ENCODE measurements at places on chromosomes 6 and 20.
A peak's percentile ranks its signal among the peaks of the same experiment; 100 is the strongest.

- no peak for DNase-seq
These were observed 7.2 kb downstream of the BHLHE23 start for GRCh38 chr20:62999580-62999979.

DNA sequence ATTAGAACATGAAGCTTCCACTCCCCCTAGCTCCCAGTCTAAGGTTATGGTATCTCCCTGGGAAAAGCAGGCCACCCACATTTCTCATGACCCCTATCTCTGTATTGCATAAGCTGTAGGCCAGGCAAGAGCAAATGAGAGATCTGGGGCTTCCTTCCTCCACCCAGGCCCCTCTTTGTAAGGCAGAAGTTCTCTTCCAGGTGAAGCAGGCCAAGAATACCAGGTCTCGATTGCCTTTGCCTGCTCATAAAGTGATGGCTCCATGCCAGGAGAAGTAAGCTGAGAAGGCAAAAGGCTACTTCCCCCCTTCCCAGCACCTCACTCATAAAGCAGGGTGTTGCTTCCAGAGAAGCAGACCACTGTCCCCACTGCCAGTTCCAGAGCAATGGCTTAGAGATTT is 144.1 kb upstream of the KCNK16 start:
- DNase-seq: no peak

DNA sequence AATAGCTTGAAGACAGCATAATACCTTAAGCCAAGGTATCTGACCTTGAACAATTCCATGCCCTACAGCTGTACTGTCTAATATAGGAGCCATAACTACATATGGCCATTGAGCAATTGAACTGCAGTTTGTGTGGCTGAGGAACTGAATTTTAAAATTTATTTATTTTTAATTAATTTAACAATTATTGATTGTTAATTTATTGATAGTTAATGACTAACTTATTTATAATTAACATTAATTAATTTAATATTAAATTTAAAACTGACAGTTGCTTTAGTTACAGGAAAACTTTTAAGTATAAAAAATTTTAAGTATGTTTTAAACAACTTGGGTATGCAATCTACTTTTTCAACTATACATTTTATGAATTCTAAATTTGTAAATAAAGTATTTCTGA is 12.3 kb upstream of the MYB start:
- no peak for DNase-seq

- DNase-seq: peak; percentile 37
These were observed 97.2 kb upstream of the HDAC2 start for GRCh38 chr6:114068116-114068515.

- peak; percentile 66 for DNase-seq
These were observed 75.4 kb upstream of the TMEM244 start for GRCh38 chr6:129936329-129937165.

- no peak for DNase-seq
These were observed 28.5 kb downstream of the STK35 start for GRCh38 chr20:2130062-2130591.

GRCh38 chr6:26439151-26440125 is 866 bp upstream of the BTN3A3 start:
- DNase-seq: no peak

DNA sequence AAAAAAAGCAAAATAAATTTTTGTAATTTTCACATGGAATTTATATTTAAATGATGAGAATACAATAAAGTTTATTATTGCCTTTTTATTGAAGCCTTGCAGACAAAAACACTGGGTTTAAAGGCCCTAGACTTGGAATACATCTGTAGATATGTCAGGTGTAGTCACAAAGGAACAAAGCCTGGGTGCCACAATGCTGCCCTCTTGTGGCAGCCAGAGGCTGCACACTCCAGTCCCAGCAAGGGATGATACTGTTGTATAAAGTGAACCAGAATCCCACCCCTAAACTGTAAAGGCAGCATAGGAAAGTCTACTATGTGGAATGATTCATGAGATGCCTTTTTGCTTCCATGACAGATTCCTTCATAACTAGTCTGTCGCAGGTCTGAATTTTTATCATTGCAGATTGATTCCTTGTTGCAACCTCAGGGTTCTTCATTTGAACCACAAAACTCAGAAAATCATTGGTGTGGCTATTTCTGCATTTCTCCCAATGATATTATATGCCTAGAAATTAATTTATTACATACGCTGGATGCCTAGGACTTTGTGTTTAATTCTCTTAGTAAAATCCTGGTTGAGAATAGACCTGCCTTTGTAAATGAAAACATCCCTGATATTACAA is 37.0 kb downstream of the MAK start:
- DNase-seq: peak; percentile 45

DNA sequence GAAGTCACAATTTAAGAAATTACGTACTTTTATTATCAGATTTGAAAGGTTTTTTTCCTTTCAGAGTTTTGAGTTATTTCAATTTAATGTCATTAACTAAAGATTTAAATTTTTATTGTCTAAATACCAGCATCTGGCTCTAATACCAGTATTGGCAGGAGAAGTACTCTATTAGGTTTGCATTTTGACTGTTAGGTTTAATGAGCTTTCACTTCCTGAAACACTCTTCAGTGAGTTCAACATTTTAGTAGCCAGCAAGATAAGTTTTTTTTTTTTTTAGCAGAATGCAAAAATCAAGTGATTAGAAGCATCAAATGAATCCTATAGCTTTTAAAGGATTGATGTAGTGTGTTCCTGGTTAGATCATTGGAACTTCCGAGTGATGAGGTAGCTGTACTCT is 34.0 kb upstream of the SCGN start:
- DNase-seq: no peak

DNA sequence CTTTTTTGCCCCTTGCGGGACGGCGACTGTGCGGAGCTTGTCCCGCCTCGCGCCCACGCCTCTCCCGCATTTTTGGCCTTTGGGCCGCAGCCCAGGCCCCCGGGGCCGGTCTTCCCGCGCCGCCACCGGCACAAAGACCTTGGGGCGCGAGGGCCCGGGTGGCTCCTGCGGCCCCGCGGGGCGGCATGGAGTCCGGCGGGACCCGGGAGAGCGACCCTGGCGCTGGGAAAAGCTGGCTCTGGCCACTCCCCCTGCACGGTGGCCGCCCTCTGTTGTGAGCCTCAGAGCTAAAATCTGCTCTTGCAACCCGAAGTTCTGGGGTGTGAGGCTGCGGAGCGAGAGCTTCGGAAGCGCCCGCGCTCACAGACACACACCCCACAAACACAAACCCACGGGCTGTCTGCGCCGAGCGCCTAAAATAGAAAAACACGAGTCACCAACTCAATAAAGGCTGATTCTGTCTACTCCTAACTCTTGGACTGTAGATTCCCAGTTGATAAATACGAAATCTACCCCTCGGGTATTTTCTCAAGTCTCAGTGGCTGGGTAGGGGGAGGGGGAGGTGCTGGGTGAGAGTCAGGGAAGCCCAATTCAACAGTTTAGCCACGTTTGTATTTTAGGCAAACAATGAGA is 496 bp upstream of the BEND3 start:
- DNase-seq: peak; percentile 22

- DNase-seq: peak; percentile 64
These were observed 23.0 kb upstream of the CD24 start for GRCh38 chr6:106997392-106998158.

DNA sequence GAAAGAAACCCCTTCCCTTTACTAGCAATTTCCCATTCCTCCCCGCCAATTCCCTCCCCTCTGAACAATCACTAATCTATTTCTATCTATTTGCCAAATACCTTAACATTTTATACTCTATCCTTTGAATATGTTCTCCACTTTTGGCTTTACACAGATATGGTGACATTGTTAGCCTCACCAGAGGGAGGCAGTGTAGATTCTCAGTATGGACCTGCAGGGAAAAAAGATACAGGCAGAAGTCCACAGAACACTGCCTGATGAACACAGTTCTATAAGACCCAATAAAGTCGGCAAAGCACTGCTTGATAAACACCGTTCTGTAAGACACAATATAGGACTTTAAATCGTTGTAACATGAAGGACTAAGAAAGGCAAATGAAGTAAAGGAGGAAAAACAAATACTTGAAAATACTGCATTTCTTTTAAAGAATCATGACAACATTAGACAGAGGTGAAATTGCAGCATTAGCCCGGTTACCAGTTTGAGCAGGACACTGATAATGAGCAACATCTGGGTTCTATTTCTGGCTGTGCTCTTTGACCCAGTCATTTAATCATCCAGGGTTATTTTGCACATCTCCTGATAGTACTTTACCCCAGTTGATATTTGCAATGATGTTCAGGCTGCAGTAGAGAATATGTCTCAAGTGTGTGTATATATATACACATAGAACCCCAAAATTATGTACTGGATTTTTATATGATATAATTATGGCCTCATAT is 296.8 kb downstream of the UTRN start:
- DNase-seq: no peak

All from AG10803 (cell line).